Activated T-cell treated with anti-CD3 and anti-CD28 coated beads for 1 hour (primary cell): ENCODE measurements at places on chromosomes 5 and 9.
A peak's percentile ranks its signal among the peaks of the same experiment; 100 is the strongest.

- DNase-seq, result no peak
Measured at GRCh38 chr9:101130054-101130453, 101.5 kb downstream of the PLPPR1 start.

- DNase-seq, result no peak
Measured at GRCh38 chr5:169009123-169009522, 291.8 kb downstream of the SLIT3 start.

DNA sequence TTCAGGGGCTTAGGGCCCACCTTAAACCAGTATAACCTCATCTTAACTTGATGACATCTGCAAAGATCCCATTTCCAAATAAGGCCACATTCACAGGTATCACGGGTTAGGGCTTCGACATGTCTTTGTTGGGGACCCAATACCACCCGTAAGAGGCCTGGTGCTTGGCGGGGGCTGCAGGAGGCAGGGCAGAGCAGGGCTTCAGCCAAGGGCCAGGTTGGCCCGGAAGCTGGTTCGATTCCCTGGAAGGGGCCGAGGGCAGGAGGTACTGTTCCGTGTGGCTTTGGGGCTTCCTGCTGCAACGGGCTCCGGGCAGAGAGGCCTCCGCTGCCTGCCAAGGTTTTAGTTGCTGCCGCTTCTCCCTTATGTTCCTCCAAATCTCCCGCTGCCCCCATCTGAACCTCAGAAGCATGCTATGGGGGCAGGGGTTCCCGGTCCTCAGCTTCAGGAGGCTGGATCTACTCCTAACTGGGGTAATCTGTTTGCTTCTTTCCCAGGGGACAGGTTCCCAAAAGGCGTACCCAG is 29.8 kb downstream of the MED10 start:
- no peak for DNase-seq

GRCh38 chr9:87950765-87951488 is 23.4 kb downstream of the CDK20 start:
- DNase-seq, result no peak

GRCh38 chr5:75040973-75041372 is 11.4 kb downstream of the GCNT4 start:
- DNase-seq, result no peak

DNA sequence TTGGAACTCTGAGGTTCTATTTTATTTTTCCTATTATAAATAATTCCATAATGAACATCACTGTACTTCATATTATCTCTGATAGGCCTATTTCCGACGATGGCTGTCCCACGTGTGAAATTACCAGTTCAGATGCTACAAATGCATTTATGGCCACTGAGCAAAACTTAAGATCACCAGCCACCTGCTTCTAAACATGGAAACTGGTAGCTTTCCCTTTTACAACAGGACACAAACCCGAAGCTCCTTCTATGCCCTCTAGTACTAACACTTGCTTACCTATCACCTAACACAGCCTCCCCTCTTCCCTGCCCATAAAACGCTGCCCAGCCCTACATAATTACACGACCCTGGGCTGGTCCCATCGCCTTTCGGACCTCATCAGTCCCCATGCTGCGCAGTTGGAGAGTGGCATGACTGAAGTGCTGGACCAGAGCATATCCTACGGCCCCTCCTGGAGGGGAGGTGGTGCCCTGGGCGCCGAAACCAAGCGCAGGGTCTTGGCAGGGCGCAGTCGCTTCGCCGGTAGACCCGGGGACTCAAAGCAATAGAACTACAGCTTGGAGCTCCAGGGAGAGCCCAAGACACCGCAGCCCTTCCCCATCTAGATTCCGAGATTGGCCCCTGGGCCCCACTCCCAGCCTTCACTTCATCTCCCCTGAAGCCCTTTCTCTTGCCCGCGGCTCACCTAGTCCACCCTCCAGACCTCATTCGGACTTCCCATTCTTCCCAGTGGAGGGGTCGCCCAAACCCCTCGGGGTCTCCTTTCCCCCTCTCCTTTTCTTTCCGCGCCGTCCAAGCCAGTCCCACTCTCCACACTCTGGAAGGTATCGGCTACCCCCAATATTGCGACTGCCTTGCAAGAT is 1.0 kb upstream of the SAP30L start:
- DNase-seq, result no peak

- DNase-seq, result no peak
Measured at GRCh38 chr5:112303685-112304084, 115.4 kb downstream of the EPB41L4A start.

DNA sequence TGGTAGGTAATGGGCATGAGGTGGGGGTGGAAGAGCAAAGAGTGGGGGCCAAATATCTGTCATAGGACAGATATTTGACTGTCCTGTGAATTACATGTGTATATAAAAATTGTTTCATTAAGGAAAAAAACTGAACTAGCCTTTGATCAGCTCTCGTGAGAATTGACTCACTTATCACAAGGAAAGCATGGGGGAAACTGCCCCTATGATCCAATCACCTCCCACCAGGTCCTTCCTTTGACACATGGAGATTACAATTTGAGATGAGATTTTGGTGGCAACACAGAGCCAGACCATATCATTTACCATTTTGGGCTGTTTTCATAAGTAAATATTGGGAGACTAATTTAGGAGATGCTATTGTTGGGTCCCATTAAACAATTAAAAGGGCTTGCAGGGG is 63.2 kb upstream of the FYB1 start:
- no peak for DNase-seq

DNA sequence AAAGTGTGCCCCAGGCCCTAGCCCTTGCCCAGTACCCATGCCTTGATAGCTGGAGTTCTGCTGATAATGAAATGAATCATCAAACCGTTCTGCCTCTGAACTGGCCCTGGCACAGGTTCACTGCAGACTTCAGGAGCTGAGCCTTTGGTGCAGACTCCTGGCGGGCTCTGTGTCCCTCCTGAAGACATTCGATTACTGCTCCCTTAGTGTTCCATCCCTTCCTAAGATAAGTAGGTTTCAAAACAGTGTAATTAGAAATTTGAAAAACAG is 97.2 kb downstream of the MVB12B start:
- DNase-seq, result no peak

DNA sequence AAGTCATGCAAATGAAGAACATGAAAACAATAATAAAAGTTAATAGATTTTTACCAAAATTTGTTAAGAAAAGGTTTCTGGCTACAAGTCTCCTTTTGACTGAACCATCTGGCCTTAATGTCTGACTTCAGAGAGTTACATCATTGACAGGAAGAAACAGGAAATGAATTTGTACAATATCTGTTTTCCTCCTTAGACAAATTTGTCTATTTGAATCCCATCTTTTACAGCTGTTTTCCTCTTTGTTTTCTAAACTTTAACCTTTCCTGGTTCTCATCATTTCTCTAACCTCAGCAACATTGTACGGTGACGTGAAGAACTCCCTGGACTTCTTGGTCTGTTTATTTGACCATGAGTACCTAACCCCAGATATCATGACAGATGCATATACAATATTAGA is 567.5 kb upstream of the RIOK2 start:
- DNase-seq, result no peak

GRCh38 chr5:16578474-16578883 is 38.3 kb downstream of the RETREG1 start:
- no peak for DNase-seq

GRCh38 chr9:96219026-96219899 is 82.7 kb downstream of the HSD17B3 start:
- peak; percentile 37 for DNase-seq

GRCh38 chr9:16241231-16241630 is 629.2 kb downstream of the BNC2 start:
- DNase-seq, result no peak

- no peak for DNase-seq
Measured at GRCh38 chr9:13596383-13596970, 317.0 kb upstream of the MPDZ start.

GRCh38 chr5:5266297-5266696 is 126.2 kb downstream of the ADAMTS16 start:
- DNase-seq, result no peak

DNA sequence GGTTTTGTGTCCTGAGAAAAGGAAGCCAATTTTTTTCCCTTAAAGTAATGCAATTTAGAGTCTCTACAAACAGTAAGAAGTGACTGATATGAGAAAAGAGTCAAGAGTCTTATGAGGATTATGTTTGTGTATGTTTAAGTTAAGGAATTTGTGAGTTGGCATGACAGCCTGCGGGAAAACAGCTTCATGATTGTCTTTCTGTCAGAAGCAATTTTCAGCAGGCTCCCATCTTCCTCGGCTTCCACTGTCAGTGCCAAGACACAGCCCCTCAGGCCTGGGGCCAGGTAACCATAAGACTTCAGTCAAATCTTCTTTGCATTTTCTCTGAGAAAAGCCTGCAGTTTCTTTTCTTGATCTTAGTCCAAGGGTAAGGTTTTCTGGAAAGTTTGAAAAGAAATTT is 17.0 kb upstream of the SELENOP start:
- no peak for DNase-seq

DNA sequence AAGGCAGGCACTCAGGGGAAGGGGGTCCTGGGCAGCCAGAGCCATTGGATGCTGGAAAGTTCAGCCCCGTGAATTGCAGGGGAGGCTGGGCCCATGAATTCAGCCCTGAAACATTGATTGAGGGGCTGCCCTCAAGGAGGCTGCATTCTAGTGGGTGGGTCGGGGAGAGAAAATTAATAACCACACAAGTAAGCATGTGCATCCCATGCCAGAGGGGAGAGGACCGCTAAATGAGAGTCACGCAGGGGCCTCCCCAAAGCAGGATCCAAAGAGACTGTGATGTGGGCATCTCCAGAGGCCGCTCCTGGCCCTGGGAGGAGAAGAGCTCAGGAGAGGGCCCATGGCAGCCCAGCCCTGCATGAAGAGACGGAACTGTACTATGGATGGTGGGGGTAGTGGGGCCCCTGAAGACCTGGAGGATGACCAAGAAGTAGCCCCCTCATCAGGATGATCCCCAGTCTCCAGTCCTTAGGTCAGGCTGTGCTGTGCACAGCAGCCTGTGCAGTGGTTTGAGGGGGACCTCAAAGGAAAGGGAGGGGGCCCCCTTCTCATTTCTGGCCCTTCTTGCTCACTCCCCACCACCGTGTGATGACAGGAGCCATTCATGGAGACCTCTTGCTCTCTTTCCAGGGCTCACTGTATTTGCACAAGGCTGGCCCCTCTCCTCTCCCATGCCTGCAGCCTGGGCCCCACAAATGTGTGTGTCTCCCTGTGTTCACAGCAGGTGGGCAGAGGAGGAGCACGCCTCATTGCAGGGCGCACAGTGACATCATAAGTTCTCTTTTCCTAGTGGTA is 233.6 kb upstream of the IRX1 start:
- DNase-seq, result no peak

DNA sequence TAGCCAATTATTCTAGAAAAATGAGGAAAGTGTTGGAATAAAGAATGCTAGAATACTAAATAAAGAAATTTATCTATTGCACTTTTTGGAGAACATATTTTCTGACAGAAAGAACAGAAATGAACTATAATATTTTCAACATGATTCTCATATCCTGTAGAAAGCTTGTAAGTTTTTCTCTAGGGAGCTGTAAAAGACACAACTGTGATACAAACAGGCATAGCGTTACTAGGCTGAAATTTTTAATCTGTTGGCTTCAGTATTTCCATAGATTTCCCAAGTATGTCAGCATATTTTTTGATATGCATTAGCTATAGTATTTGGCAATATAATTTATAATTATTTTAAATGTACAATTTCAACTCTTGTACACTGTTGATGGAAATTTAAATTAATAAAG is 31.3 kb downstream of the ANXA1 start:
- no peak for DNase-seq

DNA sequence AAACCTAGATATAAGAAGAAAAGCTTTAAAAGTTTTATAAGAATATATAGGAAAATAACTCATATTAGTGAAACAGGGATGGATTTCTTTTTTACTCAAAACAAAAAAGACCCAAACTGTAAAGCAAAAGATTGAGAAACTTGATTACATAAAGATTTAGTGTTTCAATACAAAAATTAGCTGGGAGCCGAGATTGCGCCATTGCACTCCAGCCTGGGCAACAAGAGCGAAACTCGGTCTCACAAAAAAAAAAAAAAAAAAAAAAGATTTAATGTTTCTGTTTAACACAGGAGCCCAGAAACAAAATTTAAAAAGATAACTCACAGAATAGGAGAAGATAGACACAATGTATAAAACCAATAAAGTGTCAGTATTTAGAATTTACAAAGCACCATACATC is 45.2 kb downstream of the CDC14B start:
- no peak for DNase-seq

- no peak for DNase-seq
Measured at GRCh38 chr5:164742025-164742424, 1236.6 kb downstream of the MAT2B start.

GRCh38 chr5:42701351-42702059 is 55.1 kb upstream of the CCDC152 start:
- DNase-seq, result no peak

- no peak for DNase-seq
Measured at GRCh38 chr5:36383942-36384341, 82.2 kb upstream of the RANBP3L start.

GRCh38 chr5:127550652-127551409 is 33.4 kb downstream of the PRRC1 start:
- DNase-seq, result no peak

GRCh38 chr5:177132136-177133095 is 1.2 kb upstream of the NSD1 start:
- no peak for DNase-seq

GRCh38 chr5:83401122-83401731 is 70.3 kb upstream of the VCAN start:
- no peak for DNase-seq
